ENCODE measurements at places on chromosomes 1 and 21.

- DNase-seq, result no peak
These were observed 58.6 kb downstream of the GIPC2 start for GRCh38 chr1:78104322-78104721.

- no peak for DNase-seq
These were observed 3.2 kb upstream of the KRTAP19-8 start for GRCh38 chr21:31041295-31042079.

DNA sequence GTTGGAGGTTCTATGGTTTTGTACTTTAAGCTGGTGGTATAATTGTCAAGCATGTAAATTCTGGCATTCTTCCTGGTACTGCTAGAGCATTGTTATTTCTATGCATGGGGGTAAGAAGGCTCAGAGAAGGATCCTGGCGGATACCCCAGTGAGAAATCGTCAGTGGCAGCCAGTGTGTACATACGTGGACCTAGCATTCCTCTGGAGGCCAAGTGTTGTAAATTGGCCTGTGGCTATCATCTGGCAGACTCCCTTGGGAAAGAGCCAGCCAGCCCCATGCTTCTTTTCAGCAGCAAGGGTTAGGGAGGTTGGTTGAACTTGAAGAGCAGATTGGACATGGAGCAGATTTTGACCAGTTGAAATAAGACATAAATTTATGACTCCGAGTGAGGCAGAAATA is 5.2 kb upstream of the AGO3 start:
- DNase-seq, result no peak

DNA sequence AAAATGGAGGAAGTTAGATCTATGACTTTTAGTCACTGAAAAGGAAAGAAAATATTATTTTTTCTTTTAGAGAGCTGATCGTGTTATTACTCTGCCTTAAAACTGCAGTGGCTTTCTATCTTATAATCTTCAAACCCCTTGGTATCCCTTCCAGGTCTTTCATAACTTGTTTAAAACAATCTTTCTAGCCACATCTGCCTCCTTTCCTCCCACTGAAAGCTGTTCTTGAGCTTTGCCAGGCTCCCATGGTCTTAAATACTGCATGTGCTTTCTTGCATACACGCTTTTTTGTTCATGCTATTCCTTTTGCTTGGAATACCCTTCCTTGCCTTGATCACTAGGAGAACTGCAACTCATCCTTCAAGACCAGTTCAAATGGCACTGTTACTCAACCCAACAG is 65.9 kb upstream of the GADD45A start:
- DNase-seq, result no peak

- DNase-seq, result no peak
These were observed 497.3 kb downstream of the NEGR1 start for GRCh38 chr1:71785000-71785399.

DNA sequence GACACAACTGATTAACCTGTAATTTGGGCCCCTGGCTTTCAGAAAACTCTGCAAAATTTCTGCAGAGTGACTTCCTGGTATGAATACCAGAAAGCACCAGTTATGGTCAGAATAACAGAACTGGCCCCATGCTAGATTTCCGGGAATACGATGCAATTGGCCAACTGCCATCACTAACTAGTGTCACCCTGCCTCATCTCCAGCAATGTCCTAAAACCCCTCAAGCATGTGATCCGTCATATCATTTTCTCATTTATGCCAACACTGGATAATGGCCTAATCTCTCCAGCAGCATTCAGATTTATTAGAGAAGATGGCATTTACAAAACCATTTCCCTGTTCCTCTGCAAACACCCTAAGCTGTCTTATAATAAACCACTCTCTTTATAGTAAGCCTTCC is 15.4 kb downstream of the KAZN start:
- DNase-seq, result no peak
